ENCODE measurements at places on chromosomes 1 and 21. TPM values are rescaled to one million over a fixed set of nuclear protein-coding genes. Genes with fewer than 3 reads are reported as not detected.

Gene FCGR2B
- total RNA-seq = not detected

DNA sequence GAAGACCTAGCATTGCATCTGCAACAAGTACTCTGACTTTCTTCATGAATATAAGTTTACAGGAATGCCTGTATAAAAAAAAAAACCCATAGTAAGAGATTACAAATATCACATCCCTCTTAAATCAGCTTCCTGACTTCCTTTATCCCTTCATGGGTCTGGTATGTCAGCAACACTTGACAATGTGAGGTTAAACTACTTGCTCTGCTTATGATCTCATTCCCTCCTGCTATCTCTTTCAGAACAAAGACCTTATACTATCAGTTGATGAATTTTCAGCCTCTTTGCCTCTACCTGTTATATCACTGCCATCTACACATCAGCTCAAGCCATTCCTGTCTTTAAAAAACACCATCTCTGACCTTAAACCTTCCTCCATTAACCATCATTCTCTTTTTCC, 130.9 kb upstream of the SAMSN1 start:
- DNase-seq = no peak

DNA sequence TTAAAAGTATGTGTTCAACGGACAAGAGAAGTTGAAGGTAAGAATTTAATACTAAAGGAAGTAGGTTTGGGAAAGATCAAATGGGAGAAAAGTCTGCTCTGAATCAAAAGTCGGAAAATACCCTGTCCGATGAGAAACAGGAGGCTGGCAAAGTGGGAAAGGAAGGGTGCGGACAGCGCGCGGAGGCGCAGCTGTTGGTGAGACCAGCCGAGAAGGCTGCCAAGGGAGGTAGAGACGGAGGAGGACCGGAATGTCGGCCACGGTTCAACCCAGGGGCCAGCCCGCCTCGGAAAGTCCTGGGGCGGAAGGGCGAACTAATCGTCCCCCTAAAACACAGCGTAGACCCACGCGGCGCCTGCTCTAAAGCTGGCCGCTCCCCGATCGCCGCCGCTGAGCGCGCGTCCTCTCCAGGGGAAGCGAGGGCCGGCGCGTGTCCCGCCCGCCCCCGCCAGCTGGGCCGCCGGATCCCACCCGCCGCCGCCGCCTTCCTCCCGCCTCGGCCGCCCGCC, 639 bp upstream of the SPATA1 start:
- peak; percentile 70 for DNase-seq

GRCh38 chr1:48767975-48768510, 8.6 kb downstream of the BEND5 start:
- peak; percentile 5 for DNase-seq

Measured in LHCN-M2 (cell line).